ENCODE measurements at places on chromosomes 4 and X.

DNA sequence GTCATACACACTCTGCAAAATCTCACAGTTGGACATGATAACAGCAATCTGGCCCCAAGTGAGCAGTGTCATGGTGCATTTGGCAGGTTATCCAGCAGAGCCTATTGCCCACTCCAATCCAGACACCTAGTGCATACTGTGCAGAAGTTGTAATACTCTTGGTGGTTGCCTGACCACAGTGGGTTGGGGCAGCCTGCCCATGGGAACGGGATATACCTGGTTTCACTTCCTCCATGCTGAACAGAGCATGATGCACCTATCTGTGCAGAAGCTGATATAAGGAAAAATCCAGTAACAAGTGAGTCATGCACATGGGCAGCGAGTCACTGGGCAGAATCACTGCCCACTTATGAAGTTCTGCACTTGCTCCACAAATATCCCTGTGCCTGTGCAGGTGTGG is 105.3 kb upstream of the IGSF1 start:
- no peak for DNase-seq

DNA sequence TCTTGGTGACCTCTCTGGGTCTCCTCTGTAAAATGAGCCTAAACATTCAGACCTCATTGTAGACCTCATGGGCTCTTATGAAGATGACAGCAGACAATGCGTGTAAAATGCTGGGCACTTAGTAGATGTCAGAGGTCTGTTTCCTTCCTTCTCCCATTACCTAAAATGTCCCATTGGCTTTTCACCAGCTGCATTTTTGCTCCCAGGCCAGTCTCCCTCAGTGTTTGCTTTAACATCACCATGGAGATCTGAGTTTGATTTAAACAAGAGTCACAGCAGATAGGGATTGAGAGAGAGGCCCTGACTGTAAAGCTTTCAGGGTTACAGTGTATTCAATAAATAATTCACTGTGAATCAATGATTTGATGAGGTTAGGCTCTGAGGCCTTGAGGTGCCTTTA is 24.3 kb downstream of the PSAPL1 start:
- no peak for DNase-seq

GRCh38 chr4:2364654-2365053 is 53.8 kb downstream of the ZFYVE28 start:
- no peak for DNase-seq

GRCh38 chrX:148284056-148284455 is 216.4 kb upstream of the AFF2 start:
- no peak for DNase-seq

GRCh38 chrX:1027133-1027532 is 185.3 kb downstream of the CRLF2 start:
- DNase-seq = no peak

DNA sequence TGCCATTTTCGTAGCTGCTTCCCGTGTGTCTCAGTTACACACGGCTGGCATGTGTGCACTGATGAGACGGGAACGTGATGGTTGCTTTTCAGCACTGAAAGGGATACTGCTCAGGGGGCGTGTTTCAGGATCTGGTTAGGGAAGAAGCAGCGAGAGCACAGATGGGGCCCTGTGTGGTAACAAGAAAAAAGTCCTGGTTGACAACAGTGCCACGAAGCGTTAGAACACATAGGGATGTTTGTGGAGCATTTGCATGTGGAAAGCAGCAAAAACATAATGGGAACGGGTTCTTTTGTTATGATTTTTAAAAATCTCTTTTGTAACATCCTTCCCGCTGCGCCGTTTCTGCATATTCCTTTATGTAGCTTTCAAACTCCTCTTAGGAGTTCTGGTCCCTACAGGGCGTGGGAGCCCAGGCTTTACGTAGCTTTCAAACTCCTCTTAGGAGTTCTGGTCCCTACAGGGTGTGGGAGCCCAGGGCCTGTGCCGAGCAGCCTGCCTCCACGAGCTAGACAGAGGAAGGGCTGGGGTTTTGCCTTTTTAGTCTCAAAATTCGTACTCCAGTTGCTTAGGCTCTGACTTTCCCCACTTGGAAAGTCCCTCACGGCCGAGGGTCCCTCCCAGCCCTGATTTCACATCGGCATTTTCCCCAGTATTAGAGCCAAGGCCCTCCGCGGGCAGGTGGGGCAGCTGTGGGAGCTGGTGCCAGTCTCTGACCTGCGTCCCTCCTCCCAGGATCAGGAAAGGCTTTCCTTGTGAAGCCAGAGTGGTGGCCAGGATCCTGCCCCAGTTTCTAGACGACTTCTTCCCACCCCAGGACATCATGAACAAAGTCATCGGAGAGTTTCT is 11.0 kb upstream of the MSANTD1 start:
- no peak for DNase-seq

GRCh38 chr4:109826719-109827118 is 1.1 kb upstream of the RRH start:
- no peak for DNase-seq

Measured in DND-41 (cell line).